ENCODE measurements at places on chromosomes 6 and 20.

DNA sequence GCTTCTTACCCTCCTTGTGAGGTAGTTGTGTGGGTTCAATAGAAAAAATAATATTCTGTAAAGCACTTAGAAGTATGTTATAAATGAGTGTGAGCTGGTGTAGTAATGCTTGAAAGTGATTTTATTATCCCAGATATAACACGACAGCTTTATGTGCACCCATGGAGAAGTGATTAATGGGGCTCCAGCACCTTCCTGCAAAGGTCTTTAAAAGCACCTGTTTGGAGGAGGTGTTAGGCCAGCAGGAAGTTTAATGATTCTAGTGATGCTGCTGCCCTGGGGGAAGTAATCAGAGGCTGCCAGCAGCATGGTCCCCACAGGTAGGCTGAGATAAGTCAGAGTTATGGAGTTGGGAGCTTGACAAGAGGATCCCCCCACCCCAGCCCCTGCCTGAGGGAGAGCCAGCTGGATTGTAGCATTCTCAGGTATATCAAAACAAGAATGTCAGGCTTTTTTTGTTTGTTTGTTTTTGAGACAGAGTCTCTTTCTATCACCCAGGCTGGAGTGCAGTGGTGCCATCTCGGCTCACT, 166.3 kb downstream of the PHACTR1 start:
- no peak for DNase-seq

DNA sequence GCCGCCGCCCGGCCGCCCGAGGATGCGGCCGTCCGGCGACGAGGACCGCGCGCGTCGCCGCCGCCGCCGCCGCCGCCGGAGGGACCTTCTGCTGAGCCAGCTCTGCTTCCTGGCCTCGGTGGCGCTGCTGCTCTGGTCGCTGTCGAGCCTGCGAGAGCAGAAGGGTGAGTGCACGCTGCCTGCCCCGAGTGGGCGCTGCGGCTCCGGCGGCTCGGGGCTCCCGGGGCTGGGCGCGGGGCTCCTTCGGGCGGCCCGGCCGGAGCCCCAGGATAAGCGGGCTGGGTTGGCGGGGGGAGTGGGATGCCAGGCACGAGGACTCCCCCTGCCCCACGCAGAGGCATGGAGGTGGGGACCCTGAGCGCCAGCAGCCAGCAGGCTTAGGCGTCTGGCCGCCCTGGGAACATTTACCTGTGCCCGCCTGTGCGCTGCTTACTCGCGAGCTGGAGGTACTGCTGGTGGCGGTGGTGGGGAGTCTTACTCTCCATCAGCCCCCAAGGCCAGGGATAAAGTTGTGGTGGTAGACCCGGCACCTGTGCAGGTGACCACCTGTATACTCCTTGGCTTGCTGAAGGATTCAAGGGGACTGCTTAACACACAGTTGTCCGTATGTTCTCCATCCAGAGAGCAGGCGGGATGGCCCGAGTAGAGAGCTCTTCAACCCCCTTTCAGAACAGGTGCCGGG, 520 bp downstream of the SLC24A3 start:
- no peak for DNase-seq

DNA sequence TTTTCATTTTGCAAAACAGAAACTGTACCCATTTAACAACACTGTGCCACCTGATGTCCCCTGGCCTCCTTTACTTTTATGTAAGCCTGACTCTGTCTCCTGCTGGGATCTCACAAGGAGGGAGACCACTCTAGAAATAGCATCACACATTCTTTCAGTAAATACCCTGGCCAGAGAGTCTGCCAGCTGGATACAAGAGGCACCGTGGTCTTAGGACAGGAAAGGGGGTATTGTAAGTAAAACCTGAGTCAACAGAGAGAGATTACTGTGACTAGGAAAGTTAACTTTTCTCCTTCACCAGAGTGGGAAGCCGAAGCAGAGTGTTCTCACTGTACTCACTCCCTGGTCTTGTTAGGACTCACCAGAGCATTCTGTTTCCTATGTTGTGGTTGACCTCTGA, 27.8 kb downstream of the CMTR1 start:
- no peak for DNase-seq

DNA sequence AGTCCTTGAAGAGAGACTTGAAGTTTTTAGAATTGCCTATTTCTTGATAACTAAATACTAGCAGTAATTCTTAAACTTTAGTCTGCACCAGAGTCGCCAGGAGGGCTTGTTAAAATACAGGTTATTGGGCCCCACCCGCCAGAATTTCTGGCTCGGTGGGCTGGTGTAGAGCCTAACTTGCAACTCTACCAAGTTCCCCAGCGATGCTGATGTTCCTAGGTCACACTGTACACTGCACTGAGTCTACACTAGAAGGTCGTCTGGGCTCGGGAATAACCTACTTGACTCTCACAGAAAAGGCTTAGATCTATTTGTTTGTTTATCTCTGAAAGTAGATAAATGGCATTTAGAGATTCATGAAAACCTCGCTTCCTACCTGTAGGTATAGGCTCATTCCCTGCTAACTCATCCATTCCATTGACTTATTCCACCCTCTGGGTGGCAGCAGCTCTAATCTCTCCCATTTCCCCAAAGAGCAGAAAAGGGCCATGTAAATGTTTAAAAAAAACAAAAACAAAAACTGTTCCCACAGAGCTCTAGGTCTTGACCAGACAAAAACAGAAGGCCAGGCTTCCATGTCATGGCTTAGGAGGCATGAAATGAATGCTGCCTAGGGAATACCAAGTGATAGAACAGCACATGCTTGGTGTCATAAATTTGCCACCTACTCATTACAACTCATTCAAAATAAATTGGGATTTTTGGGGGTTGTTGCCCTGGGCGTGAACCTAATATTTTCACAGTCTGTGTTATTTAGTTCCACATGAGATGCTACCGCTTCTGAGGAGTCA, 292.1 kb downstream of the ADGB start:
- no peak for DNase-seq

- no peak for DNase-seq
Measured at GRCh38 chr20:39835130-39835842, 853.8 kb downstream of the MAFB start.

DNA sequence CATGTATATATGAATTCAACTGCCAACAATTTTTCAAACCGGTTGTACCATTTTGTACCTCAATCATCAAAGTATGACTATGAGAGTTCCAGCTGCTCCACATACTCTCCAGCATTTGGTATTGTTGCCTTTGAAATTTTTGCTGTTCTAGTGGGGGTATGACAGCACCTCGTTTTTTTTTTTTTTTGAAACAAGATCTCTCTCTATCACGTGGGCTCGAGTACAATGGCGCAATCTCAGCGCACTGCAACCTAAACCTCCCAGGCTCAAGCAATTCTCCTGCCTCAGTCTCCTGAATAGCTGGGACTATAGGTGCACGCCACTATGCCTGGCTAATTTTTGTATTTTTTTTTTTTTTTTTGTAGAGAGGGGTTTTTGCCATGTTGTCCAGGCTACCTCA, 144.7 kb upstream of the JARID2 start:
- no peak for DNase-seq

DNA sequence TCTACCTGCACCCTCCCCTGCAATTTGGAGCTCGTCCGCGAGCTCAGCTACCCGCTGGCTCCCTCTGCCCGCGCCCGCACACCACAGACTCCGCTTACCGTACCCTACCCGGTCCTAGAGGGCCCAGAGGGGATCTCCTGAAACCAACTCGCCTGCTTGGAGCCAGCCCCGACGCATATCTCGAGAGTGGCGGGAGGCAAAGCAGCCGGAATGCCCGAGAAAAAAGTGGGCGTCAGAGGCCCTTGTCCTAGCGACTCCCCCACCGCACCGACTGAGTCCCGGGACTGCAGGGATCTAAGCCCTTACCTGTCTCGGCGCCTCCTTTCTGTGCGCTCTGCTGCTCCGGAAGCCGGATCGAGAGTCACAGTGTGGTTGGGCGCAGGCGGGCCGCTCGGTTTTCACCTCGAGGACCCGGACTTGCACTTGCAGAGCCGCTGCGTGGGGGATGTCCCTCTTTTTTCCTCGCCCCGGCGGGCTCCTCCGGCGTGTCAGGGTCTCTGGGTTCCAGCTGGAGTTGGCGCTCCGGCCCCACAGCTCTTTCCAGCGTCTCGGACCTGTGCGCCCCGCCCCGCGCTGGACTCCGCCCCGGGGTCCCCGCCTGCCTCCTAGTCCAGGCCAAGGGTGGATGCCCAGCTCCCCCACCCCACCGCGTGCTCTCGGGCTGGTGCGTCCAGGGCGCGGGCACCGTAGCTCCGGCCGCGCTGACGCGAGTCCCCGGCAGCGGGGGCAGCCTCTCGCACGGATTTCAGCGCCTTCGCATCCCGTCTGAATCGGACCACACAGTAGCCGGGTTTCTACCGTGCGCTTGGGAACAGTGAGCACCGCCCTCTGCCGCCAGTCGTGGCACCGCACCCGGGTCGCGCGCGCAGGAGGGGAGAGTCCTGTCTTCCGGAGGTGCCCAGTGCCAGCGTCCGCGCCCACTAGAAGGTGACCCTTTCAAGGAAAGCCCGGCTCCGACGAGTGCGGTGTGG, at the start of gene PROKR2:
TSS of gene PROKR2 (minus strand) at position 767 of the 971 bp plus-strand sequence. CDS start 2,585 bp downstream, outside the sequence.
- no peak for DNase-seq

- DNase-seq: no peak
Measured at GRCh38 chr20:21125072-21125848, 622 bp upstream of the KIZ start.

- DNase-seq: no peak
Measured at GRCh38 chr6:159062976-159063375, 18.2 kb upstream of the TAGAP start.

DNA sequence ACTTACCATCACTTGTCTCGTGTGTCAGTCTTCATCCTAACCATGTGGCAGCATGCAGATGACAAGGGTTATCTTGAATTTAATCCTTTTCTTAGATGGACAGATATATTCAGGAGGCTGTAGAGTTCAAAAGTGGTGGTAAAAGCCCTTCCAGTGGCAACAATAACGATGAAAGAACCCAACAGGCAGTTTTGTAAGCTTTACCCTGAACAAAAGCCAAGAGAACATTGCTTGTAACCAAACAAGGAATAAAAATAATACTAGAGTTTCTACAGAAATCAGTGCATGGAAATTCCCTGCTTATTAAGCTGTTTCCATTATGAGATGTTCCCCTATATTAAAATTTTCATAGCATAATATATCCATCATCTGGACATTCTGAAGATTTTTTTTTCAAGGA, 69.7 kb downstream of the PDE7B start:
- no peak for DNase-seq

GRCh38 chr20:31641391-31641790, 3.7 kb downstream of the COX4I2 start:
- no peak for DNase-seq

- no peak for DNase-seq
Measured at GRCh38 chr6:11021003-11021402, 23.1 kb downstream of the ELOVL2 start.

DNA sequence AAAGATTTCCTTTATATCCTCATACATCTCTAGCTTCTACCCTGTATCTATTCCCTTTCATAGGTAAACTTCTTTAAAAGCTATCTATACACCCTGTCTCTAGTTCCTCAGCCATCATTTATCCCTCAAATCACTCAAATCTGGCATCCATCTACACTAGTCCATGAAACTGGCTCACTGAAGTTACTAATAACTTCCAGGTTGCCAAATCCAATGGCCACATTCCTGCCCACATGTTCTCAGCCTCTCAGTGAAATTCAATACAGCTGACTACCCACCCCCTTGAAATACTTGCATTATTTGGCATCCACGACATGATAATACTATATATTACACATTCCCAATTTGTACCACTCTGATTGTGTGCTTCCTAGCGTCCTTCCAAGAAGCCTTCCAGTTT, 8.7 kb downstream of the REPS1 start:
- no peak for DNase-seq

- peak; percentile 84 for DNase-seq
Measured at GRCh38 chr6:31795616-31796298, at the start of gene VARS1. TSS of gene VARS1 (minus strand) at chr6:31795752. CDS start at chr6:31795217, 535 bp downstream.

DNA sequence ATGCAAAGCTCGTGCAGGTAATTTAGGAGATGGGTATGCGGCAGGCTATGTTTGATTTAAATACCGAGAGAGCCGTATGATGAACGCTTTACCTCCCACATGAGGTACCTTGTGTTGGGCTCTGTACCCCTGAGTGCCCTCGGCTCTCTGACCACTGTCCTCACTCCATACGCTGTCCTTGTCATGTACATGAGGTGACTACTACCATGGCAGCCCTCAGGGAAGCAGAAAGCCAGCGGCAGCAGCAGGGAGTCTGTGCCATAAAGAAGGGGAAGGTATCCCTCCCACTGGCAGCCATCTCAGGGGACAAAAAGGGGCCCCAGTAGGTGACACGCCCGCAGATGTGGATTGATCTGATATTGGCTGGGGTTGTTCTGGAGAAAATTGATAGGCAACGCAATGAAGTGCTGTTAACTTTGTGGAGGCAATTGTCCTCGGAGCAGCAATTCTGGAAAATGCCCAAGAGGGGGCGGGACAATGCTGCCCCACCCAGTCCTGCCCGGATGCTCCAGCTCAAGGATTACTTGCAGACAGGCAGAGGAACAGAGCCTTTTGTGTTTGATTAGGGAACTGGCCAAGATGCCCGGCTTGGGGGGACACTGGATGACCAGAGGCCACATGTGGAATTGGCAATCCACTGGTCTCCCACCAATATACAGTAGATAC, 38.0 kb upstream of the HSF2 start:
- no peak for DNase-seq

- no peak for DNase-seq
Measured at GRCh38 chr20:8421981-8422380, 289.9 kb downstream of the PLCB1 start.

DNA sequence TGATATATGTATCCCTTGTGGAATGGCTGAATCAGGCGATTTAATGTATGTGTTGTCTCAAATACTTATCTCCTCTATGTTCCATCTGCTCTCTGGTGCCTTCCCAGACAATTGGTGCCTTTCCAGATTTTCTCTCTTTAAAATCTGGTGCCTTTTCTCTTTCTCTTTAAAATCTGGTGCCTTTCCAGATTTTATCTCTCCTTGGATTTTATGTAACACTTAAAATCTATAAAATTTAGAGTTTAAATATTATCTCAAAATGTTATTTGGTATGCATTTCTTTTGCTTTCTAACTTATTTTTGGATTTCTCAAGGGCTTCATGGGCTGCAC, 116.3 kb downstream of the KIF13A start:
- no peak for DNase-seq

- DNase-seq: no peak
Measured at GRCh38 chr6:19070520-19070919, 683.4 kb downstream of the RNF144B start.

All from activated T-helper 1 cell treated with anti-CD3 and anti-CD28 coated beads, Interleukin-12 subunit alpha, Interleukin-12 subunit beta, Interleukin-2, Interleukin-4 antibody, amounts not matched to agents 30 ng/mL and 10 ng/mL and 1 ng/mL, durations not matched to agents 14 hours and 24 hours and 36 hours (primary cell).